Stimulated activated CD4-positive, alpha-beta T cell treated with anti-CD3 and anti-CD28 coated beads, Interleukin-1b, Interleukin-23, amount 100 ng/mL, for 1 hour (primary cell): ENCODE measurements at places on chromosomes 7 and 10.

- no peak for DNase-seq
Measured at GRCh38 chr7:3246651-3247050, 54.4 kb upstream of the SDK1 start.

- DNase-seq: no peak
Measured at GRCh38 chr10:61135276-61135721, 191.3 kb upstream of the RHOBTB1 start.

- DNase-seq: no peak
Measured at GRCh38 chr10:3702569-3702968, 82.4 kb downstream of the KLF6 start.

GRCh38 chr7:66460921-66461361 lies 167.7 kb upstream of the KCTD7 start:
- no peak for DNase-seq

DNA sequence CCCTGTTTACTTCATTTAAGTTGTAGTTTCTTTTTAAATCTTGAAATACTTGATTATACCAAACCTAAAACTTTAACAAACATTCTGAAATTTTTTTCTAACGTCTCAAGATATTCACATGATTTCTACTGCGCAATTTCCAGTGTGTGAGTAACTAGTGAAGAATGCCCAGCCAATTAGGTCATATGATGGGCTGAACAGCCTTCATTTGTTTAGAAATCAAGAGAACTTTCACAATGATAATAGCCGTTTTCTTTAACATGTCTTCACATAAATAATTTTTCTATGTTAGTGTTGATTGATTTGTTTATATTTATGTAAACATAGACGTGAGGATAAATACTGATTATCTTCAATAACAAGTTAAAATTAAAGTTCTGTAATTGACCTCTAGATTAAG lies 21.8 kb downstream of the STAM start:
- DNase-seq: no peak

DNA sequence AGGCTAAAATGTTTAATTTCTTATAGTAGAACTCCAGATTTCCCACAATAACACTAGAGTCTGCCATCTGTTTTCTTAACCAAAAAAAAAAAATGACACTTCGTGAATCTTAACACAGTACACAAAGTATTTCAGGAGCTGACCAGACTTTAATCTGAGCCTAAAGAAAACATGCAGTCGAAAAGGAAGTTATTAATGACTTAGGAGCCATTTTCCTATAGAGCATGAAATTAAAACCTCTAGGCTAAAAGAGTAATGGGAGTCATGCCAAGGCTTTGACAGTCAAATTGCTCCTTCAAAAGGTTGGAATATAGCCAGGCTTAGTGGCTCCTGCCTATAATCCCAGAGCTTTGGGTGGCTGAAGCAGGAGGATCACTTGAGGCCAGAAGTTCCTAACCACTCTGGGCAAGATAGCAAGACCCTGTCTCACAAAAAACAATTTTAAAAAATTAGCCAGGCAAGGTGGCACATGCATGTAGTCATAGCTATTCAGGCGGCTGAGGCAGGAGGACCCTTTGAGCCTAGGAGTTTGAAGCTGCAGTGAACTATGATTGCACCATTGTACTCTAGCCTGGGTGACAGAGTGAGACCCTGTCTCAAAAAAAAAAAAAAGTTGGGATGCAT lies 13.6 kb downstream of the MICU1 start:
- no peak for DNase-seq

- DNase-seq: no peak
Measured at GRCh38 chr10:124289851-124290795, 128.6 kb downstream of the OAT start.

DNA sequence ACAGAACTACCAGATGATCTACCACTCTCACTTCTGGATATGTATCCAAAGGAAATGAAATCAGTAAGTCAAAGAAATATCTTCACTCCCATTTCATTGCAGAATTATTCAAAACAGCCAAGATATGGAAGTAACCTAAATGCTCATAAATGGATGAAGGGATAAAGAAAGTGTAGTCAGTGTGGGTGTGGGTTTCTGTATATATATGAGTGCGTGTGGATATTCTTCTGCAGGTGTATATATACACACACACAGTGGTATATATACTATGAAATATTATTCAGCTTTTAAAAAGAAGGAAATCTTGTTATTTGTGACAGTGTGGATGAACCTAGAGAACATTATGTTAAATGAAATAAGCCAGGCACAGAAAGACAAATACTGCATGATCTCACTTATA lies 48.7 kb downstream of the IMMP2L start:
- no peak for DNase-seq

- DNase-seq: no peak
Measured at GRCh38 chr7:57179776-57180415, 47.7 kb upstream of the ZNF479 start.

DNA sequence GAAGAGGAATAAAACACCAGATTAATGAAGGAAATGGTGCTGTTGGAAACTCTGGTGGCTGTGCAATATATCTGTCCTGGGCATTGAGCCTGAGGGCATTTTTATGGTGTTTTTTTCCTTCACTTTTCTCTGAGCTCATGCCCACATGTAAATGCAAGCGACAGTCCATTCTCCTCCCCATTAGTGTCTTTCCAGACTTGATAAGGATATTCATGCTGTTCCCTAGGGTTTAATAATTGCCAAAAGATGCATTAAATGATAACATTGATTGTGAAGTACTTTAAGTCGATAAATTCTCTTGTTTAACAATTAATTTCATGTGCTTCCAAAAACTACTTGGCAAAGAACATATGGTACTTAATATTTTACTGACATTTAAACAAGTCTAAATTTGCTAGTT lies 384.7 kb downstream of the MDFIC start:
- DNase-seq: no peak

- DNase-seq: no peak
Measured at GRCh38 chr7:96936621-96937020, 68.7 kb upstream of the DLX6 start.

- no peak for DNase-seq
Measured at GRCh38 chr10:103717341-103718246, 137.8 kb downstream of the SH3PXD2A start.

DNA sequence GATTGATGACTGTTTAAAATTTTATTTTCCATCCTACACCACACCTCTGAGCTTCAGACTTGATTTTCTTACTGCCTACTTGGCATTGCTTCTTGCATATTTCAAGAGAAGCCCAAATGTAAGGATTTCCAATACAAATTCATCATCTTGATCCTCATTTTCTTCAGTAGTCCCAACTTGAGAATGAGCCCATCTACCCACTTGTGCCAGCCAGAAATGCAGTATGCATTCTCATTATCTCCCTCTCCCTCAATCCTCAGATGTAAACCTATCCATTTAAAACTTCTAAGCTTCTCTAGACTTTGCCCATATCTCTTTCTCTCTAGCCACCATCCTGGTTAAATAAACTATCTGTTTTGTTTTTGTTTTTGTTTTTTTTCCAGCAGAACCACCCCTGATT lies 22.4 kb upstream of the EGFR start:
- no peak for DNase-seq

- DNase-seq: no peak
Measured at GRCh38 chr7:102184303-102184702, 102.4 kb upstream of the SH2B2 start.

DNA sequence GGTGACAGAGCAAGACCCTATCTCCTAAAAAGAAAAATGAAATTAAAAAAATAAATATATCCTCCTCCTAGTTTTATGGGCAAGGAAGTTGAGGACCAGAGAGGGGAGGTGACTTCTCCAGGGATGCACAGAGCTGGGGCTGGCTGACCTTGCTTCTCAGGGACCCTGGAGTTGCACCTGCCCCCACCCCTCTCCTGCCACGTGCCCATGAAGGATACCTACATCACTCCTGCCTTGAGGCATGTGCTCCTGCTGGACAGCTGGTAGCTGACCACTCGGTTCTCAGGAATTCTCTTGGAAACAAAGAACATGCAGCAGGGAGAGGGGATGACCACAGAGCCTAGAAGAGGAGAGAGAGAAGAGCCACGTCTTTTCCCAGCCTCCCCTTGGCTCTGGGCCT lies 522 bp downstream of the CCL24 start:
- no peak for DNase-seq

DNA sequence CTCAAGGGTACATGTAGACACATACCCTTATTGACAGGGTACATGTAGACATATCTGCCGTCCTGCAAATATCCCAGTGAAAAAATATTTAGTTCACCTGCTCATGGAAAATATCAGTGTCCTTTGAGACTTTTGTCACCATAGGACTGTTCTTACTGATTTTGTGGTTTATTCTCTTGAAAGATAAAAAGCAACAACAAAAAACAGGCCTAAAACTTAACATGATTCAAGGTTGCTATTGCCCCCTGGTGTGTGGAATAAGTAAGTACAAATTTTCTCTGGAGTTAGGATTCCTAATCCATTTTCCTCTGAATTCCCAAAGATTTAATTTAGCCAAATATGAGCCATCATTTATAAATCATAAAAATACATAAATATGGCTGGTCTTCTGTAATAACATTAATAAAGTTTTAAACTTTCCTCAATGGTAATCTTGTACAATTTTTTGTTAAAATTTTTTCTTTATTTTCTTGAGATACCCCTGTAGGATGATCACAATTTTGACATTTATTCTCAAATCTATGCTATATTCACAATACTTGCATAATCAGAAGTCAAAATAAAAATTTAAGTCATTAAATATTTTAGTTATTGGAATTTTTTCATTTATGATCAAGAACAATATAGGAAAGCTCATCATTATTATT lies 741.4 kb upstream of the POT1 start:
- no peak for DNase-seq

- no peak for DNase-seq
Measured at GRCh38 chr7:42272793-42273665, 36.0 kb upstream of the GLI3 start.

GRCh38 chr10:20582041-20582440 lies 315.1 kb downstream of the NEBL start:
- DNase-seq: no peak

DNA sequence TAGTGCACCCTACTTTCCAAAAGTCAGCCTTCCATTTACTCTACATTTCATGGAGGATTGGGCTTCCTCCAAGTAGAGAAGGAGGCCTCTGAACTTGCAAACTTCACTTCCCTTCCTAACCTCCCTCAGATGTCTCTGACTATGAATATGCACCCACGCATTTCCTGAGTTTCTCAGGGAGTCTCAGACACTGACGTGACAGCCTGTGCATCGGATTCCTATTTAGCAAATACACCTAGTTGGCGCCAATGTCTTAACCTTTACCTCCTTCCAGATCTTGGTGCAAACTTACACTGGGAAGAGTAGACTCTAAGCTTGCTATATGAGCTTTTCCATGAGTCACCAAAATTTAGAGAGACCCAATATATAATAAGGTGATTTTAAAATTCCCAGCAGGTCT lies 920.1 kb upstream of the AUTS2 start:
- no peak for DNase-seq

DNA sequence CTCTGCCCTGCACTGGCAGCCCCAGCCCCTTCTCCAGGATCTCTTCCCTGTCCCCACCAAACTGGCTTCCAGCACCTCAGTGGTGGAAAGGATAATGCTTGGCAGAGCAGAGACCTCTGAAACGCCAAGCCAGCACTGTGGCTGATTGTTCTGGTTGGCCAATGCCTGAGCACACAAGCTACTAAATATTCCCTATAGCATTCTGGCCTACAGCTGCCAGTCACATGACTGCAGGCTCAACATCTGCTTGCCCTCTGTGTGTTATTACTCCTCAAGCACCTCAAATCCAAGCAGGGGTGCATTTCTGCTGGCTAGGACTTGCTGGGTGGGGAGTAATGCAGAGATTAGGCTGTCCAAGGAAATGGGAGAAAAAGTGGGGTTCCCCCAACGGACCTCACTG lies 6.1 kb downstream of the TBATA start:
- DNase-seq: no peak

- no peak for DNase-seq
Measured at GRCh38 chr10:130656187-130656575, 520.0 kb downstream of the GLRX3 start.

GRCh38 chr7:84339306-84339705 lies 144.7 kb upstream of the SEMA3A start:
- DNase-seq: no peak

- no peak for DNase-seq
Measured at GRCh38 chr7:129883151-129883550, 69.6 kb downstream of the UBE2H start.

- DNase-seq: no peak
Measured at GRCh38 chr10:8043569-8044306, 10.8 kb upstream of the GATA3 start.

GRCh38 chr7:27183682-27184336 lies 1.2 kb downstream of the HOXA11 start:
- no peak for DNase-seq

DNA sequence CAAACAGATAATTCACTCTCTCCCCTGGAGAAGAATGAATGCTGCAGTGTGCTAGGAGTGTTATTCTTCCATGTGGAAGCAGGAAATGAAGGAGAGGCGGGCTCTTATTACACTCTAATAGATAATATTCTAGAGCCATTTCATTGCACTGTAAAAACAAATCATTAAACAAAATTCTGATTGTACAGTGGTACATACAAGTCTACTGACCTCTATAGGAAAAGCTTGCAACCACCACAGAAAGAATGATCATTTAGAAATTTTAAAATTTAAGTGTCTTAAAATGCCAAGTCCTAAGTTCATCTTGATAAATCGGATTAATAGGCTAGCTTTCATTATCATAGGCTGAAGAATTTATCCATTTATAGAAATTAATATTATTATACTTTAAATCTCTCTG lies 960.3 kb upstream of the LRRN3 start:
- DNase-seq: no peak

- DNase-seq: no peak
Measured at GRCh38 chr10:2145491-2145890, 408.2 kb upstream of the ADARB2 start.

DNA sequence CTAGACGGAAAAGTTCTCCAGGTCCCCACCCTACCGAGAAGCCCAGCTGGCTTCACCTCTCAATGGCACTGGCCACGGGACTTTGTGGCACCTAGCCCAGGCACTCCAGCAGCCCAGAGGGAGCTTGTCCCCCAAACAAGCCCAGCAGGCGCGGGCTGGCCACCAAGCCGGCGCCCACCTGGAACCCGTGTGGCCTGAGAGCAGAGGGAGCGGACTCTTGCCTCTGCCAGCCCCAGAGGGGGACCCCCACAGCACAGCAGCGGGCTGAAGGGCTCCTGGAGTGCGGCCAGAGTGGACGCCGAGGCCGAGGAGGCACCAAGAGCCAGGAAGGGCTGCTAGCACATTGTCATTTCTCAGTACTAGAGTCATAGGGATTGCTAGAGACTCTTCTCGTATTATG lies 671.4 kb downstream of the CNTNAP2 start:
- DNase-seq: no peak

- DNase-seq: no peak
Measured at GRCh38 chr7:130179631-130180030, 25.6 kb downstream of the TMEM209 start.
